ENCODE measurements at places on chromosomes 3 and 15.

- H3K36me3 ChIP-seq = no peaks in the 10 kb centered on the region
- H3K27ac ChIP-seq = no peak overlapping the region
- H3K4me3 ChIP-seq = no peak overlapping the region
- no peaks in the 10 kb centered on the region for H3K4me1 ChIP-seq
- no peak for DNase-seq
These were observed 9.9 kb upstream of the ARIH1 start for GRCh38 chr15:72464251-72464650.

- no peak overlapping the region for H3K27ac ChIP-seq
- H3K4me3 ChIP-seq = no peak overlapping the region
- no peak for DNase-seq
- no peaks in the 10 kb centered on the region for H3K36me3 ChIP-seq
These were observed 64.8 kb upstream of the PCSK6 start for GRCh38 chr15:101554115-101554915.

DNA sequence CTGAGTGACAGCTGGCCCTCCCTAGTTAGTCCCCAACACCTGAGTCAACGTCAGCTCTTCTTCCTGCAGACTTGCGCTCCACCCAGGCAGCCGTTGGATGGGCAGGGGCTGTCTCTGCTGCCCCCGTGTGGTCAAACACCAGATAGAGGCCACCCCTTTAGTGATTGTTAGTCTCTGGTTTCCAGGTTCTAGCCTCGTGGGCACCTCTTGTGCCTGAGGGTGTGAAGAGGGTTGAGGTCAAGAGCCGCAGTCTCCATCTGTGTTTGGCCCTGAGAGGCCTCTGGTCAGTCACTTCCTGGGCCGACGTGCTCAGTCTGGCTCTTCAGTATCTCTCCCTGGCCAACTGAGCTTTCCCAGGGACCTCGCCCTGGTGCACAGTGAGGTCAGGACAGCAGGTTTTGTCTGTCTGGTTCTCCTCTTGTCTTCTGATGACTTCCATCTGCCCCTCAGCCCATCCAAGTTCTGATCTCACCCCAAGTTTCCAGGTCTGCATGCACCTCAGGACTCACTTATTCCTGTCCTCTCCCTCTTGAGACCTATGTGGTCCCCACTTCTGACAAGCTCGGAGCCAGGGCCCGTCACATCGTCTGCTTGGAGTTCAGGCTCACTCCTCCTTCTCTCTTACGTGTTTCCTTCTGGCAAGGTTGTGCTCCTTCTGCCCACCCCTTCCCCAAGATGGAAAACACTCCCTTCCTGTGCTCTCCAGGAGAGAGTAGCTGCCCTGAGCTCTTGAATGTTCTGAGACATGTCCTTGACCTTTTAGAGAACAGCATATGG is 20.9 kb downstream of the CD276 start:
- no peaks in the 10 kb centered on the region for H3K4me1 ChIP-seq
- DNase-seq = peak; percentile 25
- no peak overlapping the region for H3K4me3 ChIP-seq
- no peaks in the 10 kb centered on the region for H3K27me3 ChIP-seq

DNA sequence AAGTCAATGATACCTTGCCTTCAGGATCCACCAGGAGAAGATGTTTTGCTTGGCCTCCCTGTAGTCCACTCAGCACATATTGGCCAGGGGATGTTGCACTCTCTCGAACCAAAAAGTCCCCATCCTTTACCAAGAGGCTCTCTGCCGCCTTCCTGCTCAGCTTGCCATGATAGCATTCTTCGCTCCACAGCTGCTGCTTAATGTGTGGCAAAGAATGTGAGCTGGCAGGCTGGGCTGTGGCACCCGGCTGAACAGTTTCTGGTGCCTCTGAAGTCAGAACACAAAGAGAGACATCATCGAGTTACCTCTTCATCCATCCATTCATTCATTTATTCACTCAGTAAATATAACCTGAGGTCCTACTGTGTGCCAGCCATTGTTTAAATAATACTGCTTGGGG is 23.9 kb upstream of the CEP152 start:
- H3K4me1 ChIP-seq = no peaks in the 10 kb centered on the region
- H3K27me3 ChIP-seq = no peaks in the 10 kb centered on the region
- DNase-seq = no peak
- no peaks in the 10 kb centered on the region for H3K36me3 ChIP-seq
- no peak overlapping the region for H3K4me3 ChIP-seq
- no peak overlapping the region for H3K27ac ChIP-seq

- no peak overlapping the region for H3K4me3 ChIP-seq
- no peaks in the 10 kb centered on the region for H3K36me3 ChIP-seq
- no peaks in the 10 kb centered on the region for H3K27me3 ChIP-seq
- H3K27ac ChIP-seq = no peak overlapping the region
- no peaks in the 10 kb centered on the region for H3K4me1 ChIP-seq
These were observed 10.6 kb downstream of the TP63 start for GRCh38 chr3:189641776-189642175.

DNA sequence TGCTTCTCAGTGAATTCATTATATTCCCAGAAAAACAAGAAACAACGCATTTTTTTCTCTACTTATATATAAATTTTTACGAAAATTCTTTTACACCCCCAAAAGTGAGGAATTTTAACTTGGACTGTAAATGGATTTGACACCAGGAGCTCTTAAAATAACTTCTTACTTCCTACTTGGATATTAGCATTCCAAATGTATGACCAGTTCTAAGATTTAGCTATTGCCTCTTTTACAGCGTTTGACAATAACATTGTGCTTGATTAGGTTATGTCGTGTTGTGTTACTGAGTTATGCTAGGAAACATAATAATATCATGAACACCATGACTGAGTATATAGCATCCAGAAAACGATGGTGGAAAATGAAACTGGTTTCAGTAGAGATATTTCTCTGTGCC is 177.0 kb downstream of the CNTN6 start:
- no peak overlapping the region for H3K27ac ChIP-seq
- H3K4me3 ChIP-seq = no peak overlapping the region
- no peaks in the 10 kb centered on the region for H3K27me3 ChIP-seq
- H3K36me3 ChIP-seq = no peaks in the 10 kb centered on the region

GRCh38 chr15:29130476-29130875 is 139.1 kb downstream of the NSMCE3 start:
- no peaks in the 10 kb centered on the region for H3K36me3 ChIP-seq
- no peak overlapping the region for H3K4me3 ChIP-seq
- no peak for DNase-seq
- no peaks in the 10 kb centered on the region for H3K27me3 ChIP-seq

DNA sequence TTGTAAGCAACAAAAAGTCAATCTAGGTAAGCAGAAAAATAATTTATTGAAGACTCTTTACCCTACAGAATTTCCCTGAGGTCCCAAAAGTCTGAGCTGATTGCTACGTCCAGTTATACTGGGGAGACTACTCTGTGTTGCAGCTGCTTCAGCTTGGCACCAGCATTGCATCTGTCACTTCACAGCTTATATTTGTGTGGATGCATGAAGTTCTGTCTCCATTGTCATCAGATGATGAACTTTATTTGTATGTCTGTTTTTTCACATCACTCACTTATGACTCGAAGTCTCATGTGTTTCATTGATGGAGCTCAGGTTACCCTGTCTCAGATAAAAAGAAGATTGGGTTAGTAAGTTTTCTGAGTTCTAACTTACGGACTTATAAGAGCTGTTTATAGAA is 75.3 kb upstream of the LRRFIP2 start:
- H3K4me3 ChIP-seq = no peak overlapping the region
- no peak overlapping the region for H3K27ac ChIP-seq
- no peak for DNase-seq
- H3K27me3 ChIP-seq = no peaks in the 10 kb centered on the region
- H3K4me1 ChIP-seq = peaks cover 27% of the 10 kb centered on the region

- H3K36me3 ChIP-seq = no peaks in the 10 kb centered on the region
- DNase-seq = no peak
- H3K4me3 ChIP-seq = no peak overlapping the region
- H3K4me1 ChIP-seq = no peaks in the 10 kb centered on the region
- no peaks in the 10 kb centered on the region for H3K27me3 ChIP-seq
These were observed 774.5 kb downstream of the AGBL1 start for GRCh38 chr15:86854176-86854575.

DNA sequence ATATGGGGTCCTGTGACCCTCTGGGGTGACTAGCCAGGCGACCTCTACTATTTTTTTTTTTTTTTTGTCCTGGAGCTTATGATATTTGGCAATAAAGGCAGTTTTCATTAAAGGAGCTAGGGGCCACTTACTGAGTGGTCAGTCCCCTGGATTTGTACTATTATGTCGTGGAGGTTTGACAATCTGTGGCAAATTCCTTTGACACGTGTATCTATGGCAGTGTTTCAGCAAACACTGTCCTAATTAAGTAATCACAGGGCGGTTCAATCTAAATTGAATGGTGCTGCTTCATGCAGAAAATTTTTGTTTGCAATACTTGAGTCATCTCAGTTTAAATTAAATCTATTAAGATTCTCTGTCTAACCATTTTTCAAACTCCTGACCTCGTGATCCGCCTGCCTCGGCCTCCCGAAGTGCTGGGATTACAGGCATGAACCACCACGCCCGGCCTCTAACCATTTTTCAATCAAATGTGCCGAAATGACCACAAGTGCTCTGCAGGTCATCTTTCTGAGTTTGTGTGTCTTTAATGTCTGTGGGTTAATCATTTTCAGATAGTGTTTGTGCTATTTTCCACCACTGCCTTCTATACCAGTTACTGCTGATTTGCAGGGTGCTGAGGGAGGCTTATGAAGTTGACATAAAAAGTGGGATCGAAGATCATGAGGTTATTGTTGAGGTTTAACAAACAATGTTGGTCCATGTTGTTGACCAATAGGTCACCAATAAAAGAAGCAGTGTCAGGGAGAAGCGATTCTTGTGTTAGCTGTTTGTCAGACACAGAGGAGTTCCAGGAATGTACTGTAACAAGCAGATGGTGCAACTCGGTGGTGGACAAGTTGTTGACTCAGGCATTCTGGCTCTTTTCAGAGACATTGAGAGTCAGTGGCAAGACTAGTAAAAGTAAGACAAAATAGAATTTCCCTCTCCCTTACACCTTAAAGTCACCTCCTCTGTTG is 18.6 kb upstream of the SLC2A2 start:
- no peaks in the 10 kb centered on the region for H3K27me3 ChIP-seq
- H3K36me3 ChIP-seq = no peaks in the 10 kb centered on the region
- H3K4me1 ChIP-seq = no peaks in the 10 kb centered on the region
- H3K27ac ChIP-seq = no peak overlapping the region
- no peak overlapping the region for H3K4me3 ChIP-seq
- no peak for DNase-seq

DNA sequence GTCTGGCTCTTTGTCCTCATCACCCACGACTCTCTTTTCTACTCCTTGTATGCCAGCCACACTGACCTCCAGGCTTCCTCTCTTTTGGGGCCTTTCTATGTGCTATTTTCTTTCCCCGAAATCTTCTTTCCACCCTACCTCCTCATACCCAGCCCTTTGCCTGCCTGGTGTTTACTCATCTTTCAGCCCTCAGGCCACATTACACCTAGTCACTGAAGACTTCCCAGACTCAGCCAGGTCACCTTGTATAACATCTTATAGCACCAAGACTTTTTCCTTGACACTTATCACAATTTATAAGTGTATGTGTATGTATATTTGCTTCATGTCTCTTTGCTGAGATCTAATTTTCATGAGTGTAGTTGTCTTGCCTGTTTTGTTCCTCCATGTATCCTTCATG is 396.4 kb downstream of the NLGN1 start:
- no peak overlapping the region for H3K27ac ChIP-seq
- H3K36me3 ChIP-seq = no peaks in the 10 kb centered on the region
- no peak overlapping the region for H3K4me3 ChIP-seq
- H3K27me3 ChIP-seq = no peaks in the 10 kb centered on the region
- no peaks in the 10 kb centered on the region for H3K4me1 ChIP-seq

DNA sequence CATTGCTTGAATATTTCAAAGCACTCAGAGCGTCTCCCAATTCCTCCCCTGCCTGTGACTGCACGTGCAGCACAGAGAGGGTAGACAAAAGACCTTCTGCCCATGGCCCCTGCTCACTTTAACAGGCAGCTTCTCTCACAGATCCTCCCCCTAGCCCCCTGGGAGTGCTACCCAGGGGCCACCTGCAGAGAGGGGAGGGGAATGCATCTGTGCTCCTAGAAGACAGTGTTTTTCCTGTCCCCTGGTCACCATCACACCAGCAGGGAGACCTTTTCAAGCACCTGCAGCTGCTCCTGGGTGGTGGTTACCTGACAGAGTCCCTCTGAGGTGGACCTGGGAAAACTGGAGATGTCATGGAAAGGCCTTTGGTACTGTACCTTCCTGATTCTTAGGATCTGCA is 56.7 kb upstream of the PRR23C start:
- H3K36me3 ChIP-seq = no peaks in the 10 kb centered on the region
- no peaks in the 10 kb centered on the region for H3K4me1 ChIP-seq
- H3K27ac ChIP-seq = no peak overlapping the region
- DNase-seq = no peak
- H3K27me3 ChIP-seq = no peaks in the 10 kb centered on the region
- H3K4me3 ChIP-seq = no peak overlapping the region

GRCh38 chr3:30760040-30760695 is 134.3 kb downstream of the GADL1 start:
- H3K27ac ChIP-seq = no peak overlapping the region
- no peak for DNase-seq
- H3K36me3 ChIP-seq = no peaks in the 10 kb centered on the region

DNA sequence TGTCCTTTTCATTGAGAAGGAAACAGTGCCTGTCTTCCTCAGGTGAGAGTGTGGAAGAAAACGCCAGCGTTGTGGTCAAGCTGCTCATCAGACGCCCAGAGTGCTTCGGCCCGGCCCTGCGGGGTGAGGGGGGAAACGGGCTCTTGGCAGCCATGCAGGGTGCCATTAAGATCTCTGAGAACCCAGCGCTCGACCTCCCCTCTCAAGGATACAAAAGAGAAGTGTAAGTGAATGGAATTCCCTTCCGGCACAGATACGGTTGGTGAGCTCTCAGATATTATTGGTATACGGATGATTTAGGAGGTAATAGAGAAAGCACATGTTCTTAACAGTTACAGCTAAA is 245.7 kb upstream of the CHRM5 start:
- no peaks in the 10 kb centered on the region for H3K36me3 ChIP-seq
- no peak overlapping the region for H3K27ac ChIP-seq
- H3K27me3 ChIP-seq = no peaks in the 10 kb centered on the region

GRCh38 chr3:4670352-4670751 is 177.2 kb downstream of the ITPR1 start:
- H3K36me3 ChIP-seq = peaks cover 55% of the 10 kb centered on the region
- no peaks in the 10 kb centered on the region for H3K4me1 ChIP-seq
- H3K27me3 ChIP-seq = no peaks in the 10 kb centered on the region
- no peak for DNase-seq
- no peak overlapping the region for H3K27ac ChIP-seq
- no peak overlapping the region for H3K4me3 ChIP-seq

DNA sequence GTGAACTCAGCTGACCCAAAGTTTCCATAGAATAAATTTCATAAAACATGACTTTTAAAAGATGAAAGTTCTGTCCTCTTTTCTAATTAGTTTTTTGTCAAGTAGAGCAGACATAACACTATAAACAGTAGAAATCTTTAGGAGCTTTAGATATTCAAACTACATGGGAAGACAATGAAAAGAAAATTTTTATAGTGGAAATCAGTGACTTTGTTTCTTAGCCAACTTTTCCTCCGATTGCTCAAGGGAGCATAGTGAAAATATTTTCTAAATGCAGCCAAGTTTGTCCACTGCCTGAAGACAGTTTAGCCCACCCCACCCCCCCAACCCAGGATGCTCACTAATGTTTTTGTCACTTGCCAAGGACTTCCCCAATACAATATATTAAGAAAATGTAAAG is 114.9 kb downstream of the PLD1 start:
- H3K4me3 ChIP-seq = no peak overlapping the region
- no peaks in the 10 kb centered on the region for H3K4me1 ChIP-seq
- no peak overlapping the region for H3K27ac ChIP-seq
- H3K27me3 ChIP-seq = no peaks in the 10 kb centered on the region
- DNase-seq = no peak
- no peaks in the 10 kb centered on the region for H3K36me3 ChIP-seq

- peaks cover 5% of the 10 kb centered on the region for H3K27me3 ChIP-seq
- no peaks in the 10 kb centered on the region for H3K4me1 ChIP-seq
- H3K36me3 ChIP-seq = no peaks in the 10 kb centered on the region
- H3K4me3 ChIP-seq = no peak overlapping the region
- H3K27ac ChIP-seq = no peak overlapping the region
These were observed 82.8 kb downstream of the DUT start for GRCh38 chr15:48414015-48414414.

All from effector memory CD4-positive, alpha-beta T cell (primary cell).